ENCODE measurements at places on chromosomes 7 and 10.

DNA sequence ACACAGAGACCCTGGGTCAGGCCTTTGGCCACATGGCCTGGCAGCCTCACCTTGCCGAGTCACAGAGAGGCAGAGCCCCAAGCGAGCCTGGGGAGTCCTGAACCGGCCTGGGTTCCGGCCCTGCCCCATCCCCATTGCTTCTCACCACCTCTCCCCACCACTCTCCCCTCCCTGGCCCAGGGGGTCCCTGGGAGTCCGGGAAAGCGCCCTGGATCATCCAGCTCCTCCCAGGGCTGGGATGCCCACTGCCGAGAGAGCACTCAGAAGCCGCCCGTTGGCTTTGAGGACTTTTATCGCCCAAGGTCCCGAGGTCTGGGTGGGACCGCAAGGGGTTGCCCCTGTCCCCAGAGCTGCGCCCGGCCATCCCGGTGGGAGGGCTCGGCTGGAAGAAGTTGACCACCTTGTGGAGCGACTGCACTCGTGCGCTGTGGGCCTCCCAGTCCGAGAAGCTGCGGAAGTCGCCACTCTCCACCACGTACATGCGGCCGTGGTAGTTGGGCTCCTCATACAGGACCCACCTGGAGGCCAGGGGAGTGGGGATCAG, 8.1 kb downstream of the CRYGN start:
- H3K27me3 ChIP-seq = peaks cover 6% of the 10 kb centered on the region
- H3K4me3 ChIP-seq = no peak overlapping the region
- DNase-seq = no peak
- H3K27ac ChIP-seq = no peak overlapping the region

DNA sequence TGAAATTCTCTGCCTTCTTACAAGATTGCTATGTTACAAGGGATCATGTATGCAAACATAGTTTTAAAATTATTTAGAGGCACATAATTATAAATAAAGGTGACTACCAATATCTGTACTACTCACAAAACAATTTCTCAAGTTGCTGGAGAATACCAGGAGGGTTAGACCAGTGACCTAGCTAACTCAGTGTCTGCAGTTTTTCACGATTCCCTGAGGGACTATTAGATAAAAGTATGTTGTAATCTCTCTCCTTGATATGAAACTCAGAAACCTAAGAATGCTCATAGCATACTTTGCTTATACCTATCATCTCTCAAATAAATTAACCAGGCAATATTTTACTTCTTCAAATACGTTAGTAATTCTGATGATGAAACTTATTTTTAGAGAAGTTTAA, 534.0 kb upstream of the ANKRD30A start:
- H3K4me1 ChIP-seq = no peaks in the 10 kb centered on the region
- H3K27ac ChIP-seq = no peak overlapping the region
- no peaks in the 10 kb centered on the region for H3K36me3 ChIP-seq
- DNase-seq = no peak
- no peak overlapping the region for H3K4me3 ChIP-seq

DNA sequence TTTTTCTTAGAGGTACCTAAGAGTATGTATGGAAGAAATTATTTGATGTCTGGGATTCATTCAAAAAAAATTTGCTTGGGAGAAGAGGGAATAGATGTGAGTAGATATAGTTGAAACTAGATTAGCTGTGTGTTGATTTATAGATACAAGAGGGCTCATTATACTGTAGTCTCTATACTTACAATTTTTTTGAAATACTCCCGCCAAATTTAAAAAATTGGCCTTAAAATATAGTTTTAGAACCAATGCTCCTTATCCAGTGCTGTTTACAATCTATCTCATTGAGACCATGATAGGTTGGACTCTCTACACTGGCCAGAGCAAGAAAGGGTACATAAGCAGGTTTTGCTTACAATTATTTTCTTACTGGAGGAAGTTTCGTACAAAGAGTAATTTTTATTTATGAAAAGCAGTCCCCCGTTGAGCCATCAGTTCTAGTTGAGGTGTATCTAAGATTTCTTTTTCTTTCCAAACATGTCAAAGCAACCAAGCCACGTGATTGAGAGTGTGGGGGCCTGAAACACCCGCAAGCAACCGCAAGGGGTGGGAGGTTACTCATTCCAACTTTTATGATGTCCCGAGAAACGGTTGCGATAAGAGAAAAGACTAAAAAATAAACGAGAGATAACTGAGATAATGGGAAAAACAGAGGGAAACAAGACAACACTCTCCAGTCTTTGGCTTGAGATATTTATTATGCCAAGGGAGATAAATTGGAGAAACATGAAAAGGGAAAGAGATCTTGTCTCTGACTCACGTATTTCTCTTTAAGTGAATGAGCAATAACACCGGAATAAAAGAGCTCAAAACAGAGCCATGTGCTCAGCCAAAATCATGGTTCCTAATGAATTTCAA, 729.2 kb downstream of the LRMDA start:
- no peak overlapping the region for H3K27ac ChIP-seq
- H3K36me3 ChIP-seq = no peaks in the 10 kb centered on the region
- DNase-seq = no peak

DNA sequence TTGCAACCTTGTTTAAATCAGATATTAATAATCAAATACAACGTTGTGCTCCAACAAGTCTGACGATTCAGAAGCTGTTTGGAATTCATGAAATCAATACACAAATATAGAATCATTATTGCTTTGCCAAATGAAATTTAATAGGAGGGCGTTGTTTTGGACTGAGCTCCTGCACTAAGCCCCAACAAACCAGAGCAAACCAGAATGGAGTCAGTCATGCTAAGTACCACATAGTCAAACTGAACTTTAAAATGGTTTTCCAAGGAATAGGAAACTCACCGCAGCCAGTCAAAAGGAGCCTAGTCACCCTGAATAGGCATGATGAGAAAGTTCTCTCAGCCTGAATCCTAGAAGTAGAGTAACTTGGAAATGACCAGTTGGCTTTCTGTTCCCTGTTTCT, 53.7 kb downstream of the HACD1 start:
- no peaks in the 10 kb centered on the region for H3K4me1 ChIP-seq
- no peak overlapping the region for H3K4me3 ChIP-seq

GRCh38 chr10:33143160-33143728, 185.2 kb upstream of the ITGB1 start:
- DNase-seq = peak; percentile 31
- peaks cover 49% of the 10 kb centered on the region for H3K4me1 ChIP-seq
- no peaks in the 10 kb centered on the region for H3K27me3 ChIP-seq
- peak overlapping the region; percentile 70 for H3K27ac ChIP-seq

- DNase-seq = no peak
- no peaks in the 10 kb centered on the region for H3K27me3 ChIP-seq
- H3K4me1 ChIP-seq = no peaks in the 10 kb centered on the region
- no peak overlapping the region for H3K27ac ChIP-seq
Measured at GRCh38 chr7:30548845-30549244, 44.2 kb upstream of the GGCT start.

GRCh38 chr10:58856508-58857240, 319.8 kb upstream of the PHYHIPL start:
- no peak for DNase-seq
- H3K27me3 ChIP-seq = no peaks in the 10 kb centered on the region
- no peak overlapping the region for H3K27ac ChIP-seq
- no peaks in the 10 kb centered on the region for H3K4me1 ChIP-seq
- H3K4me3 ChIP-seq = no peak overlapping the region
- H3K36me3 ChIP-seq = no peaks in the 10 kb centered on the region

DNA sequence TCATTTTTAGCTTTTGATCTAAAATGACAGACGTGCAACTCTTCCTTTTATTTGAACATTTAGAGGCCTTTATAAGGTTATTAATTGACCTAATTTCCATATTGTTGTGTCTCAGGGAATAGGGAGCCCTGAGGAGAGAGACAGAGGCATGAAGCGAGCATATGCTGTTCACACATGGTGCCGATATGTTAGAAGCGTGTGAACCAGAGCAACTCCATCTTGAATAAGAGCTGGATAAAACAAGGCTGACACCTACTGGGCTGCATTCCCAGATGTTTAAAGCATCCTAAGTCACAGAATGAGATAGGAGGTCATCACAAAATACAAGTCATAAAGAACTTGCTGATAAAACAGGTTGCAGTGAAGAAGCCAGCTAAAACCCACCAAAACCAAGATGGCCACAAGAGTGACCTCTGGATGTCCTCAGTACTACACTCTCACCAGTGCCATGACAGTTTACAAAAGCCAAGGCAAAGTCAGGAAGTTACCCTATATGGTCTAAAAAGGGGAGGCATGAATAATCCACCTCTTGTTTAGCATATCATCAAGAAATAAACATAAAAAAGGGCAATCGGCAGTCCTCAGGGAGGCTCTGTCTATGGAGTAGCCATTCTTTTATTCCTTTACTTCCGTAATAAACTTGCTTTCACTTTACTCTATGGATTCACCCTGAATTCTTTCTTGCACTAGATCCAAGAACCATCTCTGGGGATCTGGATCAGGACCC, 80.1 kb downstream of the SEC61G start:
- H3K36me3 ChIP-seq = no peaks in the 10 kb centered on the region
- no peak for DNase-seq
- H3K27me3 ChIP-seq = no peaks in the 10 kb centered on the region
- H3K4me1 ChIP-seq = no peaks in the 10 kb centered on the region
- no peak overlapping the region for H3K4me3 ChIP-seq
- H3K27ac ChIP-seq = no peak overlapping the region

GRCh38 chr7:153943861-153944260, 108.3 kb upstream of the DPP6 start:
- H3K27me3 ChIP-seq = no peaks in the 10 kb centered on the region
- H3K4me1 ChIP-seq = no peaks in the 10 kb centered on the region
- H3K27ac ChIP-seq = no peak overlapping the region
- H3K4me3 ChIP-seq = no peak overlapping the region

DNA sequence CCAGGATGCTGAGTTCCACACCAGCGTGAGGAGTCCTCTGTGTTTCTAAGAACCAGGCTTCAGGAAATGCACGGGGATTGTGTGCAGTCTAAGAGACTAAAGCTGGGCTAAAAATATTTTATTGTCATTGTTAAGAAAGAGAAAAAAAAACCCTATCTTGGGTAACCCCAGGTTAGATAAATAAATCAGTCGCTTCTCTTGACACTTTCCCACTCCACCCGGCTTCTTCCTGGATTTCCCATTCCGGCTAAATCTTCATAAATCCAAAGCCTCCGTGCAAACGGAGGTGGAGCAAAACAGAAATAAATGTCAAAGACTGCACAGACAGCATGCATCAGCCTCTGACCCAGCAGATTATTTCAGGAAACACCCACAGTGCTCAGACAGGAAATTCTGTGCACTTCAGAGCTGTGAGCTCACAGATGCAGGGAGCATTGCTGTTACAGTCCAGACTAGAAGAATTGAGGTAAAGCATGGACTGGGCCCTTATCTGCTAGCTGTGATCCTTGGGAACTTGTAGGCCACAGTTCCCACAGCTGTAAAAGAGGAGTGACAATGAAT, 44.8 kb upstream of the GRID1 start:
- peaks cover 36% of the 10 kb centered on the region for H3K4me1 ChIP-seq
- H3K27ac ChIP-seq = peak overlapping the region; percentile 88
- peak overlapping the region; percentile 68 for H3K4me3 ChIP-seq
- DNase-seq = no peak
- H3K27me3 ChIP-seq = peaks cover 7% of the 10 kb centered on the region

DNA sequence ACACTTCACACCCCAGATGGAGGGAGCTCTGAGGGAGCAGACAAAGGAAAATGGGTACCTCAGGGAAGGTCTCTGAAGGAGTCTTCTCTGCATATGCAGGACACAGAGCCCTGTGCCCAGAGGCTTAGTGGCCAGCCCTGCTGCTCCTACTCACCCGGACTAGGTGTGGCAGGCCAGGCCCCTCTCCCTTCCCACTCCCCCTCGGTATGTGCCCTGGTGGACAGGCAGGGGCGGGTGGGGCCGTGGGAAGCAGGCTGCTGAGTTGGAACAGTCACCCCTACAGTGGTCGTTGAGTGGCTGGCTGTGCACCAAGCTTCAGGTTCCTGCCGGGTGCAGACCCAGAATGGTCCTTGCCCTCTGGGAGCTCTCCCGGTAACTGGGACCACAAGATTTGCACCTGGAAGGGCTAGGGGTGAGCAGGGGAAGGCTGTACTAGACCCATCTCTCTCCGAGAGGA, 68.6 kb downstream of the ZMIZ1 start:
- H3K27ac ChIP-seq = peak overlapping the region; percentile 76
- DNase-seq = no peak
- H3K27me3 ChIP-seq = no peaks in the 10 kb centered on the region
- peaks cover 37% of the 10 kb centered on the region for H3K4me1 ChIP-seq
- peaks cover 2% of the 10 kb centered on the region for H3K36me3 ChIP-seq
- H3K4me3 ChIP-seq = no peak overlapping the region

DNA sequence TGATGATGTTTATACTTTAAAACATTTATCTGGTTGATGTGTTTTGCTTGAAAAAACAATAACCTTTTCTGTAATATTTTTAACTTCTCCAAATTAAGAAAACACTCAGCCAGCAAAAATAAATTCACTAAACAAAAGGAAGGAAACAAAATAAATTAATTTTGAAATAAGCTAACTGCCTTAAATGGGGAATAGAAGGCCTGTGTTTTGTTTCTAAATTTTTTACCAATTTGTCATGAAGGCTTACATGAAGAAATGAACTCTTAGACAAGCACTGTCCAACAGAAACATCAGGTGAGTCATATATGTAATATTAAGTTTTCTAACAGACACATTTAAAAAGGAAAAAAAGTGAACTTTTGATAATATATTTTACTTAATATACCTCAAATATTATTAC, 68.5 kb downstream of the LRRN3 start:
- no peaks in the 10 kb centered on the region for H3K4me1 ChIP-seq
- DNase-seq = no peak
- no peaks in the 10 kb centered on the region for H3K36me3 ChIP-seq
- H3K4me3 ChIP-seq = no peak overlapping the region
- no peak overlapping the region for H3K27ac ChIP-seq
- H3K27me3 ChIP-seq = peaks cover 2% of the 10 kb centered on the region

DNA sequence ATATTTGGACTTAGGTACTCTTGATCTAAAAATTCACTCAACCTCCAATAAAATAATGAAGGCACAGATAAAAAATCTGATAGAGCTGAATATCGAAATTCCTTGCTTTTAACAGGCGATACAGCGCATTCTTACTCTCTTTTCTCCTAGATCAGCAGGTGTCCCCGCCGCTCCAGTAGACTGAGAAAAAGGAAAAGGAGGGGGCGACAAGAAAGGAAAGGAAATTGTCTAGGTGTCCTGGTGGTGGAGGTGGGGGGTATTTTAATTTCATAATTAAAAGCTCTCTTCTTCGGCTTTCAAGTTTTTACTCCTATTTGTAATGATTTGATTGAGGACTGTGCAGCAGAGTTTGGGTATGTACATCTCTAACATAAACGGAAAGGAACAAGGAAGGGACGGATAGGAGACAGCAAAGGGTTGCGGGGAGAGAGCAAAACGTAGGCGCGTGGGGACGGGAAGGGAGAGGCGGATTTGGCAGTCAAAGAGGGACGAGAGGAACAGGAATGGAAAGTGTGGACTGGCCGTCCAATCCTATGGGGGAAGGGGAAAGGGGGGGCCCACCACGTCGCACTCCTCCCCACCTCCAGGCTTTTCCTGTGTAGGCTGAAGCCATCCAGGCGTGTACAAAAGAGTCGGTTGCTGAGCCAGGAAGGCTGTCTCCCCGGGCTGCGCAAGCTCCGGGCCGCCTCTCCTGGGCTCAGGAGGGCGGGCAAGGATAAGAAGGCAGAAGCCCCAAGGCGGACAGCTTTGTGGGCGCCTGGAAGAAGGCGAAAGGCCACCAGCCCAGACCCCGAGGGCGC, 875 bp upstream of the HECTD2 start:
- H3K4me1 ChIP-seq = peaks cover 25% of the 10 kb centered on the region
- no peak for DNase-seq
- H3K36me3 ChIP-seq = peaks cover 4% of the 10 kb centered on the region
- H3K27me3 ChIP-seq = peaks cover 17% of the 10 kb centered on the region

All from activated T-helper 1 cell treated with anti-CD3 and anti-CD28 coated beads, Interleukin-12 subunit alpha, Interleukin-12 subunit beta, Interleukin-2, Interleukin-4 antibody, amounts not matched to agents 30 ng/mL and 10 ng/mL and 1 ng/mL, durations not matched to agents 14 hours and 24 hours and 36 hours (primary cell).